B cell (primary cell): ENCODE measurements at places on chromosomes 2 and 18. TPM values are rescaled to one million over a fixed set of nuclear protein-coding genes. Genes with fewer than 3 reads are reported as not detected.

Gene AKAIN1
- total RNA-seq: not detected in 2 replicates

Gene EVX2
- not detected in 2 replicates for total RNA-seq

Gene CENPA
- total RNA-seq: not detected in 2 replicates

Gene STARD6
- not detected in 2 replicates for total RNA-seq

Gene GAD1
- total RNA-seq: not detected in 2 replicates

Gene GPAT2
- total RNA-seq: 2.5 and 3.6 TPM in 2 replicates

GRCh38 chr2:79850912-79851311, 338.1 kb downstream of the CTNNA2 start:
- H3K27me3 ChIP-seq: no peaks in the 10 kb centered on the region
- no peak overlapping the region for H3K27ac ChIP-seq
- no peaks in the 10 kb centered on the region for H3K36me3 ChIP-seq
- no peak overlapping the region for H3K4me3 ChIP-seq
- no peak for DNase-seq

GRCh38 chr2:190748966-190749365, 100.1 kb downstream of the NAB1 start:
- no peak overlapping the region for H3K27ac ChIP-seq
- no peaks in the 10 kb centered on the region for H3K4me1 ChIP-seq
- no peak overlapping the region for H3K4me3 ChIP-seq

GRCh38 chr2:219918944-219919343, 291.5 kb downstream of the SLC4A3 start:
- no peak for DNase-seq
- no peak overlapping the region for H3K4me3 ChIP-seq
- no peaks in the 10 kb centered on the region for H3K4me1 ChIP-seq
- no peaks in the 10 kb centered on the region for H3K27me3 ChIP-seq
- no peak overlapping the region for H3K27ac ChIP-seq

- H3K36me3 ChIP-seq: no peaks in the 10 kb centered on the region
- H3K4me1 ChIP-seq: no peaks in the 10 kb centered on the region
- H3K27me3 ChIP-seq: no peaks in the 10 kb centered on the region
- H3K4me3 ChIP-seq: no peak overlapping the region
- no peak overlapping the region for H3K27ac ChIP-seq
Observed at GRCh38 chr2:6443061-6443823, 422.5 kb downstream of the CMPK2 start.

DNA sequence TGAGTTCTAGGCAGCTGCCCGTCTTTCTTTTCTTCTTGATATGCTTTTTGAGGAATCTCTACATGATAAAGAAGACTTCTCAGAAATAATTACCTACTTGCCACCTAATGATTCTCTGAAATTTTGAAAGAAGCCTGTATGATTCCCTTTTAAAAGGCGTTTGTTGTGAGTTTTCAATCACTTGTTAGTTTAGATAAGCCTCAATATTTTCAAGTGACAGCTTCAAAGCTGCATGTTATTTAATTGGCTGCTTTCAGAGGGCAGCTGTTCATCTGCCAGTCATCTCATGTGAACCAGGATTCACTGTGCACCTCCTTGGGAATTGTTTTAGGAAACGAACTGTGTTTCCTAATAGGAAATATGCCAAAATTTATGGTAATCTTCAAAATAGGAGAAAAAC, 938.1 kb downstream of the CPS1 start:
- no peaks in the 10 kb centered on the region for H3K4me1 ChIP-seq
- H3K4me3 ChIP-seq: no peak overlapping the region
- DNase-seq: no peak
- no peaks in the 10 kb centered on the region for H3K27me3 ChIP-seq
- H3K36me3 ChIP-seq: no peaks in the 10 kb centered on the region
- H3K27ac ChIP-seq: no peak overlapping the region

GRCh38 chr2:237896507-237896892, 37.1 kb downstream of the RAMP1 start:
- H3K27ac ChIP-seq: no peak overlapping the region
- no peak overlapping the region for H3K4me3 ChIP-seq
- no peaks in the 10 kb centered on the region for H3K27me3 ChIP-seq
- peaks cover 10% of the 10 kb centered on the region for H3K4me1 ChIP-seq
- DNase-seq: no peak

- H3K4me1 ChIP-seq: peaks cover 30% of the 10 kb centered on the region
- H3K4me3 ChIP-seq: no peak overlapping the region
- H3K27ac ChIP-seq: no peak overlapping the region
- peak; percentile 39 for DNase-seq
Observed at GRCh38 chr2:118857677-118858484, 10.4 kb upstream of the EN1 start.

DNA sequence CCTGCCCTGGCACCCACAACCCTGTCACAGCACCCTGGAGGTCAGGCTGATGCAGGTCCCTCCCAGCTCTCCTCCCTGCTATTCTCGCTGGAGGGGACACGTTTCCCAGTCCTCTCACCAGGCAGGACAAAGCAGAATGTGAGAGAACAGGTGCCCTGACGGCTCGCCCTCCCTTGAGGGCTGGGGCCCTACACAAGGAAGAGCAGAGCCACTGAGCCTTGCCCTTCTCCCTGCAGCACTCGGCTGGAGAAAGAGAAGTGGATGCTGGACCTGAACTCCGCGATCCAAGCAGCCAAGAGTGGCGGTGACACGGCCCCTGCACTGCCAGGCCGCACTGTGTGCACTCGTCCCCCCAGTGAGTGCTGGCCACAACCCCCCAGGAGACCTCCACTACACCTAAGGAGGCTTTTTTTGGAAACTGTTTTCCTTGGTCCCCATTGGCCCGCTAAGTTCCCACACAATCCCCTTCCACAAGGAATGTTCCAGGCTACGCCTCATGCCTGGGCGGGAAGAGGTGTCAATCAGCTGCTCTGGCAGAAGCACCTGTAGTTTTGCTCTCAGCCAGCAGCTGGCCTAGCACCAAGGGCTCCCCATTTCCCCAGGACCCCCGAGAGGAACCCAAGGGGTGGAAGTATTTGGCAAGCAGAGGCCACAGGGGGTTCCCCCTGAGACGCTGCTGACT, 17.4 kb downstream of the STK25 start:
- H3K27me3 ChIP-seq: no peaks in the 10 kb centered on the region
- H3K4me3 ChIP-seq: no peak overlapping the region
- DNase-seq: no peak
- no peak overlapping the region for H3K27ac ChIP-seq

DNA sequence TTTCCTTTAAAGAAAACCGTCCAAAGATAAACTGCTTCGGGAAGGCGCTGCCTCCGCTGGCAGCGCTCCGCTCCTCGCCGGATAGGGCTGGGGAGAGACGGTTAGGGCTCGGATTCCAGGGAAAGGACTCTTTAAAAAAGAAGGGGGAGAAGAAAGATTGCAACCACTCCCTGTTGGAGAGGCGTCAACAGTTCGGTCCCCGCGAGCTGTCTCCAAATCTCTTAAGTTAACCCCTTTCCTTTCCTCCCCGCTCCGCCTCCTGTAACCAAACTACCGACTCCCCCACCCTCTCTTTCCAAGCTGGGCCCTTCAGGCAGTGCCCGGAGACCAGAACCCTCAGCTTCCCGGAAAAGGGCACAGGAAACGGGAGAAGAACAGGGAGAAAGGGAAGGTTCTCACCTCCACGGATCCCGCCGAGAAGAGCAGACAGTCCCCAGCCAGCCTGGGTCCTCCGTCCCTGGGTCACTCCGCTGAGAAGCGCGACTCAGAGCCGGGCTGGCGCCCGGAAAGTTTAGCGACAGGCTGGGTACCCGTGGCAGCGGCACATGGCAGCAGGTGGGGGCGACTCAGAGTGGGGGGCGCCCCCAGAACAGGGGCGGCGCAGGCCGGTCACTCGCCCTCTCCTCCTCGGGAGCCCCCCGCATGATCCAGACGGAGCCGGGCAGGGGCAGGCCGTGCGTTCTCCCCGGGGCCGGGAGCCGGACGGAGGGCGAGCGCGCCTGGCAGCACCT, 675 bp downstream of the FZD5 start:
- no peaks in the 10 kb centered on the region for H3K27me3 ChIP-seq
- H3K27ac ChIP-seq: no peak overlapping the region
- peak; percentile 54 for DNase-seq
- no peaks in the 10 kb centered on the region for H3K36me3 ChIP-seq
- peak overlapping the region; percentile 71 for H3K4me3 ChIP-seq
- H3K4me1 ChIP-seq: peaks cover 44% of the 10 kb centered on the region

DNA sequence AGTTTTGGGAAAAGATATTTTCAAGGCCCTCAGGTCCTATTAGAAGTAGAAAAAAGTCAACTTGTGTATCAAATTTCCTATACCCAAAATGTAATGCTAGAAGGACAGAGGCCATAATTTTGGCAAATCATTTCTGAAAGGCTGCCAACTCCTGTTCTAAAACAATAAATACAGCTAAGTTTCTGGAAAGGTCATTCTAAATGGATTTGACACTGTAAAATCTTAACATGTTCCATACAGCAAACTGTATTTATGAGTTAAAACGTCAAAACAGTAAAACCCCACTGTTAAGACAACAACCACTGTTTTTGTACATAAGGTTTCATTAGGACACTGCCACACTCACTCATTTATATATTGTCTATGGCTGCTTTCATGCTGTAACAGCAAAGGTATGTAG, 9.7 kb downstream of the FAM98A start:
- H3K36me3 ChIP-seq: peaks cover 75% of the 10 kb centered on the region
- H3K4me3 ChIP-seq: no peak overlapping the region
- no peaks in the 10 kb centered on the region for H3K27me3 ChIP-seq
- no peaks in the 10 kb centered on the region for H3K4me1 ChIP-seq
- H3K27ac ChIP-seq: no peak overlapping the region
- DNase-seq: no peak

- peaks cover 35% of the 10 kb centered on the region for H3K4me1 ChIP-seq
- H3K27me3 ChIP-seq: no peaks in the 10 kb centered on the region
- peaks cover 7% of the 10 kb centered on the region for H3K36me3 ChIP-seq
- H3K27ac ChIP-seq: peak overlapping the region; percentile 42
- DNase-seq: no peak
Observed at GRCh38 chr2:101788565-101788964, 91.1 kb downstream of the MAP4K4 start.

DNA sequence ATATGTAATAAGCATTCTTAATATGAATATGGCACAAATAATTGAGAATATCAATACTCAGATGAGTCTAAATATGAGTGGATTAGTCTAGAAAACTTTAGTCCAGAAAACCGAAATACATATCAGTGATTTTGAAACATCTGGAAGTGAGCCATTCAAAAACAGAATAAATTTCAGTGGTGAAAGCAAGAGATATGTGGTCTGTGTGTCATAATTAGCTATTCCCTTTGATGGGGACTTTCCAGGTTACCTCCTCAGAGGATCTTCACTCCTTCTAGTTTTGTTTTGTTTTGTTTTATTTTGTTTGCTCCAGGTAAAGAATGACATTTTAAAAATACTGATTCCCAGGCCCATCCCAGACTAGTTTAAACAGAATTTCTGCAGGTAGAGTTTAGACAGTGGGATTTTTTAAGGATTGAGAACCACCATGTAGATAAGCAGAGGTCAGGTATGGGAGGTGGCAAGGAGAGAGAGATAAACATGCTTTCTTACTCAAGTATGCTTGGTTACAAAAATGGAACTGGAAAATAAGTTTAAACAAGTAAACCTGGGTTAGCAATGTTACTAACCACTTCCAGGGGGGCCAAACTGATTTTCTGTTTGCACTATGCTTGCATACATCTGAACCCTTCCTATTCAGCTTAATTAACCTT, 70.7 kb downstream of the NABP1 start:
- H3K4me1 ChIP-seq: no peaks in the 10 kb centered on the region

DNA sequence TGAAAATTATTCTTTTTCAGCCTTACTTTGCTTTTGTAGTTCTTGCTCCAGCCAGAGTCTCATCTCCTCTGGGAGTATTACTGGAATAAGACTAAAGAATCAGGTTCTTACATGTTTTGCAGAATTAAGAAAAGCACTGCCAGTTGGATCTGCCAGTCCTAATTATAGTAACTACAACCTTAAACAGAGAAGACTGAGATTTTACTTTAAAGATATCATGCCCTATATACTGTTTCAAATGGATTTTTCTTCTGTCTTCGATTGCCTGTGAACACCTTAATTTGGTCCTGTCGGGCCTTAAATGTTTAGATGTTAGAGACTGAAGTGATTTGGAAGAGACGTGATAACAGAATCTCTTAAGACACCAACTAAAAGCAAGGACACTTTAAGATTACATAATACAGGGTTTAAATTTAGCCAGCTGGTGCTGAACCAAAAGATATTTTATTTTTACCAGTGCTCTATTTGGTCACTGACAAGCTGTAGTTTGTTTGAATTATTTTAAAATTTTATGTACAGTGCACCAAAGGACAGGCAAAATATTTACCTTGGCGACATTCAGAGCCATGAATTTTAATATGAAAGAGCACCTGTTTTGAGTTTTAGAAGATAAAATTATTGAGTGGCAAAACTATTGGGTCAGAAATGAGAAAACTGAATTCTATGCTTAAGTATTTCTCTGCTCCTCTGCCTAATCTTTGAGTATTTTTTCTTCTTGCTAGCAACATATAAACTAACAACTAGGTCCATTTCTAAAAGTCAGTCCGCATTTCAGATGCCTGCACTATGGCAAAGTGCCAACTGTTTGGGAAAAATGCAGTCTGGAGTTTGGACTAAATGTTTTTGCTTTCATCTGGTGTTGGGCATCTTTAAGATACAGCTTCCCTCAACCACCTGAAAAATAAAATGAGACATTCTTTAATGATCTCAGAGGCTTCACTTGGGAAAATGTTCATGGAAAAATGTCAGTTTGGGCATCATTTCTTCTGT, 300.0 kb downstream of the XIRP2 start:
- no peak overlapping the region for H3K27ac ChIP-seq
- no peak overlapping the region for H3K4me3 ChIP-seq
- H3K4me1 ChIP-seq: no peaks in the 10 kb centered on the region
- no peak for DNase-seq

GRCh38 chr2:138474100-138474825, 27.3 kb upstream of the SPOPL start:
- no peak for DNase-seq
- H3K4me3 ChIP-seq: no peak overlapping the region

- H3K27me3 ChIP-seq: no peaks in the 10 kb centered on the region
- H3K36me3 ChIP-seq: no peaks in the 10 kb centered on the region
- no peak overlapping the region for H3K4me3 ChIP-seq
- no peak for DNase-seq
- H3K27ac ChIP-seq: no peak overlapping the region
Observed at GRCh38 chr18:14974088-14974487, 226.1 kb downstream of the ANKRD30B start.

DNA sequence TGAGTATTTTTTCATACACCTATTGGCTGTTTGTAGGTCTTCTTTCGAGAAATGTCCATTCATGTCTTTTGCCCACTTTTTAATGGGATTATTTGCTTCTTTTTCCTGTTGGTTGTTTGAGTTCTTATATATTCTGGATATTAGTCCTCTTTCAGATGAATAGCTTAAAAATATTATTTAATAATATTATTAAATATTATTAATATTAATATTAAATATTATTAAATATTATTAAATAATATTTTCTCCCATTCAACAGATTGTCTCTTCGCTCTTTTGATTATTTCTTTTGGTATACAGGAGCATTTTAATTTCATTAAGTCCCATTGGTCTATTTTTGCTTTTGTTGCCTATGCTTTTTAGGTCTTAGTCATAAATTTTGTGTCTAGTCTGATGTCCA, 361.9 kb downstream of the TSN start:
- no peak overlapping the region for H3K27ac ChIP-seq
- no peak overlapping the region for H3K4me3 ChIP-seq
- no peak for DNase-seq
- H3K4me1 ChIP-seq: no peaks in the 10 kb centered on the region
- H3K36me3 ChIP-seq: no peaks in the 10 kb centered on the region
